Activated CD8-positive, alpha-beta memory T cell treated with anti-CD3 and anti-CD28 coated beads for 24 hours (primary cell): ENCODE measurements at places on chromosomes 4 and X.

- DNase-seq: no peak
Observed at GRCh38 chr4:57504797-57505530, 394.8 kb upstream of the IGFBP7 start.

- no peak for DNase-seq
Observed at GRCh38 chr4:182555997-182556418, 312.8 kb downstream of the TENM3 start.

- no peak for DNase-seq
Observed at GRCh38 chr4:84862064-84862463, 104.4 kb downstream of the WDFY3 start.

GRCh38 chr4:87353592-87353991 lies 30.9 kb upstream of the HSD17B13 start:
- DNase-seq: peak; percentile 59

- no peak for DNase-seq
Observed at GRCh38 chr4:41844327-41844726, 90.9 kb upstream of the TMEM33 start.

DNA sequence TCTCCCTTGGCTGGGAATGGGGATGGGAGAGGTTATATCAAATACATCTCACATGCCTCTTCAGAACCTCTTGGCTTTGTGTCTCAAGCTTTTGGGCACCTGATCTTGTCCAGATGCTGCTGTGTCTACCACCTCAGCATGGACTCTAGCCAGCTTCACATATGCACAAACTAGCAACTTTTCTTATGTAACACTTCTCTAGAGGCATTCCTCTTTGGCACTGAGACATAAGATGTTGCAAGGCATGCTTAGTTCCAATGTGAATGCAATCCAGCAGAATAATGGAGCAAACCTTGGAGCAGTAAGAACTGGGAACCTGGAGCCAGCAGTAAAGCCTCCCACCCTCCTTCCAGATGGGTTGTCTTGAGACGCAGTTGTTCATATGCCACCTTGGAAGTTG lies 113.4 kb upstream of the TMEM47 start:
- no peak for DNase-seq

DNA sequence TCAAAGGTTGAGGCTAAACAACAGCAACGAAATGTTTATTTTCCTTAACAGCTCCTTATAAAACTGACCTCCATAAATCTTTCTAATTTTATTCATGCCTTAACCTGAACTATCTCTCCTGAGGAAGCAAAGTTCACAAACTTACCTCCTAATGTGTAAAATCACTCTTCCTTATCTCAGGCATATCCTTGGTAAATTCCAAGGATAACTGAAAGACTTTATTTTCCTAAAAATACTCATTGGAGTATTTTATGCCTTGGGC lies 197.4 kb downstream of the NWD2 start:
- no peak for DNase-seq

- DNase-seq: no peak
Observed at GRCh38 chrX:19560611-19561010, 45.3 kb upstream of the MAP3K15 start.

GRCh38 chr4:158858410-158859199 lies 89.8 kb downstream of the FNIP2 start:
- DNase-seq: no peak

DNA sequence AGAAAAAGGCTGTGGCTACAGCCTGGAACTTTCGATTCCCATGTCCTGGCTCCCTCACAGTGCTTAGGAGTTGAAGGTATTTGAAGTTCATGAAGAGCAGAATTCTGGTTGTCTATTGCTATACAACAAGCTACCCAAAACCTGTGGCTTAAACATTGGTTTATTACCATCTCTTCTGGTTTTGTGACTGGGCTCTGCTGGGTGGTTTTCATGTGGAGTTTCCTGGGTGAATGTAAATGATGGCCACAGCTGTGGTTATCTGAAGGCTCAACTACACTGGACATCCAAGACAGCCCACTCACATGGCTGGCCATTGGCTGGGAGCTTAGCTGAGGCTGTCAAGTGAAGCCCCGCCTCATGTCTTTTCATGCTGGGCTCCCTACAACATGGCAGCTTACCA lies 7.2 kb upstream of the CCDC149 start:
- no peak for DNase-seq

DNA sequence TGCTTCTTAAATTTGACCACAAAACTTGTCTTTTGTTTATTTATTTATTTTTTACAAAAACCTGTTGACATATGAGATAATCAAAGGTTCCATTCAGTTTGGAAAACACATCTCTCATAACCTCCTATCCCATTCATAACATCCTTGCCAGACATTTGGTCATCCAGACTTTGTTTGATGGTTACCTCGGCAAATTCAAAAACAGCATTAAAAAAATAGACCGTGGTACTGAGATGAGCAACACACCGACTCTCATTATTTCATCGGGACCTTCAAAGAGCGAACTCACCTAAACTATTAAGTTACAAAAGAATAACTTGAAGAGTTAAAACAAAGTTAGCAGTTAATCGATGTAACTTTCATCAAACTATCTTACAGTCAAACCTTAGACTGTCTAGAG lies 85.8 kb upstream of the RPS6KA3 start:
- no peak for DNase-seq

DNA sequence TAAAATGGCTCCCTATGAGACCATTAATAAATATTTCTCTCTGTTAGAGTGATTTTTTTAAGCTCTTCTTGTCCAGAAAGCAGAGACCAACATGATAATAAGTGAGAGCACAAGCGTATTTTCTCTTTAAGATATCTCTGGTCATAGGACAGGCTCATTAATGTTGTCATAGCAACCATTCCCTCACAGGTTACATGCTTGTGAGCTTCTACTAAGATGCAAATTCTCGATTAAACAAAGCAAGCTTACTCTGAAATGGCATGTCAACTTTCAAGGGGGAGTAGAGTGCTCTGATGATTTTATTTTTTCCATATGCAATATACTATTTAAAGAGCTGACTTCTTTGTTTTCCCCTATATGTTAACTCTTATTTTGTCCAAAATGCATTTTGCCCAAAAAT lies 487.2 kb upstream of the LCORL start:
- DNase-seq: no peak

- DNase-seq: no peak
Observed at GRCh38 chr4:16187455-16187854, 38.8 kb downstream of the TAPT1 start.

DNA sequence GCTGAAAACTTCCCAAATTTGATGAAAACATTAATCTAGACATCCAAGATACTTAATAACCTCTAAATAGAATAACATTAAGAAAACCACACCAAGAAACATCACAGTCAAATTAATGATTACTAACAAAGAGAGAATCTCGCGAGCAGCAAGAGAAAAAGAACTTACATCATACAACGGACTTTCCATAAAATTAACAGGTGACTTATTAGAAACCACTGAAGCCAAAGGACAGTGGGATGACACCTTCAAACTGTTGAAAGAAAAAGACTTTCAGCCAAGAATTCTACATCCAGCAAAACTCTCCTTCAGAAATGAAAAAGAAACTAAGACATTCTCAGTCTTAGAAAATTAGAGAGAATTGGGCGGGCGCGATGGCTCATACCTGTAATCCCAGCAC lies 232.0 kb downstream of the SNCA start:
- DNase-seq: no peak

DNA sequence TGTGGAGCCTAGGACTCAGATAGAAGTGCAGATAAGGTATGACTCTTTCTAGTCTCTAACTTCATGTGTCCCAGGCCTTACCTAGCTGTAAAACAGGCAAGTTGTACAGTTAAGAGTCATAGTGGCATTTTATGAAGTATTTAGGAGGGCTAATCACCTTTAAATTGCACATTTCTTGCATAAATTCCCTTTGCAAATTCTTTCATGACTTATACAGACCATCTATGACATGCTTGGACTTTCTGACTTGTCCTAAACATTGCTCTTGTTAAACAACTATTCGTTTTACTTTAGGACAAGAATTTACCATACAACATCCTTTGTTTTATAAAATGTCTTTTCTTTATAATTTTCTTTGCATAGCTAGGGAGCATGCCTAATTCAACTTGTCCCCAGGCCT lies 7.8 kb upstream of the RRAGB start:
- DNase-seq: no peak

GRCh38 chr4:8228319-8229250 lies 29.5 kb downstream of the SH3TC1 start:
- peak; percentile 87 for DNase-seq

DNA sequence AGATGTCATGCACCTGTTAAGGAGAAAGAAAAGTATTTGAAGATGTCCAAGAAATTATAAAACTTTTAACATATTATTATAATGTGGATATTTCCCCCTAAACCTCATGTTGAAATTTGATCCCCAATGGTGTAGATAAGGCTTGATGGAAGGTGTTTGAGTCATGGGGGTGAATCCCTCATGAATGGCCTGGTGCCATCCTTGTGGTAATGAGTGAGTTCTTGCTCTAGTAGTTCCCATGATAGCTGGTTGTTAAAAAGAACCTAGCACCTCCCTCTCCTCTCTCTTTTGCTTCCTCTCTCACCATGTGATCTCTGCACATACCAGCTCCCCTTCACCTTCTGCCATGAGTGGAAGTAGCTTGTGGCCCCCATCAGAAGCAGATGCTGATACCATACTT lies 176.6 kb upstream of the NR3C2 start:
- DNase-seq: no peak

DNA sequence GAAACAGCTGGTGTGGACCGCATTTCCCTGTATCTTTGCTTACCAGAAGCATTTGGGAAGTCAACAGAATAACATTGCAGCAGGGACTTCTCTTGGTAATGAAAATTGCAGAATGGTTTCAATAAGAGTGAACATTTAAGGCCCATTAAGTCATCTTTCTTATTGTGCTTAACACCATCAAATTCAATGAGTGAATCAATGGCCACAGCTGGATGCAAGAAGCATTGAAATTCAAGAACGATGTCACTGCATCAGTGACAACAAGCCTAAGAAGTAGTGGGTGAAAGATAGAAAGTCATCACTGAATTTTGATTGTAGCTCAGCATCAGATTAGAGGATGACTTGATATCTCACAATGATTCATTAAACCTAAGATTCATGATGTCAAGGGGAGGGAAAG lies 93.9 kb upstream of the GPM6A start:
- no peak for DNase-seq

DNA sequence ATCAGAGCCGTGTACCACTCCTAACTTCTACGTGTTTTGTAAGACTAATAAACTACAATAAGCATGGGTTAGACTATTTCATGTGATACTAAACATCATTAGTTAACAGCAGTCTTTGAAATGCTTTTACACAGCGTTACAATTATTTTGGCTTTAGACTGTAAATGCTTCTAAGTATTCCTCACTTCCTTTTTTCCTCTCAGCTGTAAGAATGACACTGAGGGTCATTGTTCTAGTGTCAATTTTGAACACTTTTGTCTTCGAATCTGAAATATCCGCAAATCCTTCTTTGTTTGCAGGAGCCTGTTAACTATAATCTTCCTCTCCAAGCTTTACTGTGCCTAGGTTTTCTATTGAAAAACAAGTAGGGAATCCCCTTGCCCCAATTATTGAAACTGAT lies 1.5 kb downstream of the ABCE1 start:
- DNase-seq: no peak

DNA sequence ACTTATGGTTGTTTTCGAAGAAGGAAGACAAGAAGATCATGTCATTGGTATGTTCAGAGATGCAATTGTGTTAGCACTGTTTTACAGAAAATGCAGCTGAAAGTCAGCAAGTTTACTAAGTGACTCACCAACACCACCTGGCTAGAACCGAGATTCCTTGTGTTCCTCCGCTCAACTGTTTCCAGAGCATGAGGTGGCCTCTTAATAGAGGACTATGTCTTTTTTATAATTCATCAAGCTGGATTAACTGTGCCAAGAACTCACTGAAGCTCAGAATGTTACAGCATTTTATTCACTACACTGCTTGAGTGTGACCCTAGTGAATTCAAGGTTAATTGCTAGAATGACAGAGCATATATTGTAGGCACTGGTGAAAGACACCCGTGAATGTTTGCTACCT lies 1573.5 kb upstream of the TENM3 start:
- DNase-seq: no peak

DNA sequence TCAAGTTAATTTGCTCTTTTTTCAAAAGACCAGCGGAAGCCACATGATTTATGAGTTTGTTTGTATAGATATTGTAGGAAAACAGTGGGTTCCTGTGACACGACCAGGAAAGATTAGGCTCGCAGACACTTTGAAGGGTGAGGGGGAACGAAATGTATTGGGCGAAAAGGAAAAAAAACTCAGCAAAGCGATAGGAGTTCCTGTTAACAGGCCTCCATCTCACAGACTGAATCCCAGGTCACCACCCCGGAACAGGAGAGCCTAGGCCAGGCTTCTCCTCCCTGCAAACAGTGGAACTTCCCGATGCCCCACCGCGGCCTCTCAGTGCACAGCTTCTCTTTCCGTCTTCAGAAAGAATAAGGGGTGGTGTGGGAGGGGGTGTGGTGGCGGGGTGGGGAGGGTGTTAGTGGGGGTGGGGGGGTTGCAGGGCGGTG lies 181.8 kb upstream of the GPRIN3 start:
- DNase-seq: no peak

DNA sequence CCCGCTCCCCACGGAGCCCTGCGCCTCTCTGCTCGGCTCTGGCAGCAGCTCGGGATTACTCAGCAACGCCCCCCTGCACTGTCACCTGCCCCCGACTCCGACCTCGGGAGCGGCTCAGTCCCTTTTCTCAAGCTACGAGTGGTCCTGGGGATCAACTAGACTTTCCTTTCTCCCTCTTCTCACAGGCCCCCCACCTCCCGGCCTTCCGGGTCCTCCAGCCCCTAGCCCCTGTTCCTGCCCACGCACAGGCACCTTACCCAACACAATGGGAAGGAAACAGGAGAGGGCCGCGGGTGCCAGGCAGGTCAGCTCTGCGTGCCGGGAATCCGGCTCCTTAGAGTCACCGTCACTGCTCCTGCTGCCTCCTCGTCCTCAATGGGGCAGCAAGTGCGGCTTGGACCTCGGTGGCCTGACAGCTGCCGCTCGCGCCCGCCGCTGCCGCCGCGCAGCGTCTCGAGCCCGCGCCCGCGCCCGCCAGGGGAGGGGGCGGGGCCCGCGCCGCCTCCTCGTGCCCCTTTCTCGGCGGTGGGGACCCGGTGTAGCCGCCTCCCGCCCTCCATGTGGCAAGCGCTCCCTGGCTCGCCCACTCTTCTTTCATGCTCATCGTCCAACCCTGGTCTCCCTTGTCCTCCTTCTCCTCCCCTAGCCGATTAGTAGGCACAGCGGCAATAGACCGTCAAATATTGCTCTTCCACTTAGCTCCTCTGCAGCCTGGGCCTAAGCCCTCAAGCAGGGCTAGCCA lies at the start of gene RAB9B:
TSS of gene RAB9B (minus strand) at position 455 of the 742 bp plus-strand sequence. CDS start 6,473 bp downstream, outside the sequence.
- peak; percentile 78 for DNase-seq

DNA sequence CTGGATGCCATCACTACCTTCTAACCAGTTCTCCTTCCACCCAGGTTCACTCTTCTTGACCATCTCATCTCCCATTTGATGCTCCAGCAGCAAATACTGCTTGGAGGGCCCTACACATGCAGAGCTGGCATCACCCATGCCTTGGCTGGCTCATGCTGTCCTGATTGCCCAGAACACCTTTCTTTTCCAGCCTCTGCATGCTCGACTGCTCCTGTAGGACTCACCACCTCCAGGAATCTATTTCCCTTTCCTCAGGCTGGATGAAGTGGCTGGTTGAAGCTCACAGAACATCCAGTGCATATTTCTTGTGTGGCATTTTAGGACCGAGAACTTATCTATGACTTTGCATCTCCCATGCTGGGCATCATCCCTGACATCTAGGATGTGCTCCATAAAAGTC lies 148.3 kb downstream of the CPEB2 start:
- no peak for DNase-seq
